GOT3 (cell line): ENCODE measurements at places on chromosomes 13 and 19.

DNA sequence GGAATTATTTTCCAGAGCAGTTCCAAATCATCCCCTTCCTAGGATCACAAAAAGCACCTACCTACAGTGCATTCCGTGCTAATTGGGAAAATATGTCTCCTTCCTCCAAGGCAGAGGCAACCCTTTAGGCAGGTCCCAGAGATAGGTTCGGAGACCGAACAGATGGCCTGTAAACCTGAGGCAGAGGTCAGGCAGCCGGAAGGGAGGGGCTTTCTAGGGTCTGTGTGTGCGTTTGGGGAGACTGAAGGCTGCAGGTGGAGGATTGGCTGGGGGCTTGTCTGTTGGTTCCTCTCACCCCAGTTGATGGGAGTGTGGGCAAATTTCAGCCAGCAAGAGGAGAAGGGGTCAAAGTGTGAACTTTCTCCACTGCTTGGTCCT is 7.1 kb downstream of the KCNN4 start:
- DNase-seq: no peak

DNA sequence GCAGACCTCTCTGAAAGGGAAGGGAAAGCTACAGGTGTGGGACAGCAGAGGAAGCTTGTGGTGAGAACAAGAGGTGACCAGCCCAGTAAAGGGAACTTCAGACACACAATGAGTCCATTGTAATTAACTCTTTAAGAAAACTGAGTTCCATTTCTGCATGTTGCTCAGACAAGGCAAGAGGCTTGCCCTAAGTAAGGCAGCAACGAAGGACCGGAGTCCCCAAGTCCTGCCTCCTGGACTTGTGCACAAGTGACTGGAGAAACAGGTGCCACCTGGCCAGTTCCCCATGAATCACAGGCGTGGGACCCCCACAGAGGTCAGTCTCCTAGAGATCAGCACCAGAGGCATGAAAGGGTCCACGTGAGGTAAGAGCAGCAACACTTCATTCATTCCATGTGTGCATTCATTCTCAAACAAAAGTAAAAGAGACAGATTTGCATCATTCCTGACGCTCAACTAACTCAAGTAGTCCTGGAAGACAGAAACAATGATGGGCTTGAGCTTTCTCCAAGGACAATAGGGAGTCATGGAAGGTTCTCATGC is 14.7 kb upstream of the SIGLEC6 start:
- DNase-seq: no peak

DNA sequence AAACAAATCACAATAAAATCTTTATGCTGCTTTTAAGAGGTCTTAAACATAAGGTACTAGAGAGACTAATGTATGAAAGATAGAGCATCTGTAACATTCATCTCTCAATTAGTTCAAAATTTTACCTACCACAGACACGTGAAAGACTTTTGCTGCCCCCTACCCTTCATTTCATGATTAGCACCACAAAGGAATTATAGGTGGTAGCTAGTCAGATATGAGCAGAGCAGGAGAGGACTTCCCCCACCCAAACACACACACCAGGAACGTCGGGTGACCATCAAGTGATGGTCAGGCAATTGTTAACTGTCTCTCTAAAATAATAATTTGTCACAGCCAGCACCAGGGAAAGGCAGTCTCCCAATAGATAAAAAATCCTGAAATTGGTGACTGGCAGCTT is 1531.7 kb upstream of the SPRY2 start:
- DNase-seq: no peak

DNA sequence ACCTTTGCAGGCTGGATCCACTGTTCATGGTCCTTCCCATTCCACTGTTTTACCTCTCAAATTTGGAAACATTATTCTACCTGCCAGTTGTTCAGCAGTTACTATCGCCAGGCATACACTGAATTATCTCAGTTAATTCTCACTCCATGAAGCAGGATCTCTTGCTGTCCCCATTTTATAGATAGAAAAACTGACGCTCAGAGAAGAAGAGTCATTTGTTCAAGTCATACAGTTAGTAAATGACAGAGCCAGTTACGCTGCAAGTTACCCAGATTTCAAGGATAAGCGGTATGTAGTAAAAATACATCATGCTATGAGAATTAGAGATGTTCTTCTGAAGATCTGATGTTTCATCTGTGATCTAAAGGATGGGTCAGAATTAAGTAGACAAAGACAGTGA is 40.2 kb upstream of the IGSF23 start:
- DNase-seq: no peak

GRCh38 chr13:112893570-112894422 is 75.2 kb upstream of the MCF2L start:
- no peak for DNase-seq
